ENCODE measurements at places on chromosomes 4 and X.

GRCh38 chrX:98338544-98338943, 1454.8 kb downstream of the RPA4 start:
- no peak for DNase-seq

DNA sequence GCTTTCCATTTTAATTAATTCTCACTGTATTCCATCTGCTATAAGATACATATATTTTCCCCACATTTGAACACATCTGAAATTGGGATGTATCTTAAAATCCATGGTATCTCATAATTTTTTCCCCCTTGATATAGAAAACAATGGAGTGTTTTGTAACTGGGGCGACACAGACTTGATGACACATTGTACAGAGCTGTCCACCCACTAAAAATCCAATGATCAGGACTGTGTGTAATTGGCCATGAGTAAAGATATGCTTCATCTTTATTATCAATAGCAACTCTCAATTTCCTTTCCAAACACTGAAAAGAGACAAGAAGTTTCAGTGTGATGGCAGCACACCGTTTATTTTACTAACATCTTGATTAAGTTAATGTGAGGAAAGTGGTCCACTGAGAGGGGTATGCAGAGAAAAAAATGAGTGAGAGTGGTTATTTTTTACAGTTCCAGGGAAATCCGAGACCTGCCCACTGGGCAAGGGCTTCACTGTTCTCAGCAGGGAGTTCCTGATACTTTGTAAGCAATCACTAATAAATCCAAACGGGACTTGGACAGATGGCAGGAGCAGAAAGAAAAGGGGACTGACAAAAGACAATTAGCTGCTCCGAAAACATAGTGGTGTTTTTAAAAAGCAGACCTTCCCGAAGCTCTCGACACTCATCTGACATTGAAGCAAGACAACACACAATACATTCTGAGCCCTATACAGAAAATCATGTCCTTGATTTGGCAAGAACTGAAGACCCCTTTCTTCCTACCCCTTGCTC, 149.4 kb downstream of the TSPAN5 start:
- DNase-seq, result no peak

DNA sequence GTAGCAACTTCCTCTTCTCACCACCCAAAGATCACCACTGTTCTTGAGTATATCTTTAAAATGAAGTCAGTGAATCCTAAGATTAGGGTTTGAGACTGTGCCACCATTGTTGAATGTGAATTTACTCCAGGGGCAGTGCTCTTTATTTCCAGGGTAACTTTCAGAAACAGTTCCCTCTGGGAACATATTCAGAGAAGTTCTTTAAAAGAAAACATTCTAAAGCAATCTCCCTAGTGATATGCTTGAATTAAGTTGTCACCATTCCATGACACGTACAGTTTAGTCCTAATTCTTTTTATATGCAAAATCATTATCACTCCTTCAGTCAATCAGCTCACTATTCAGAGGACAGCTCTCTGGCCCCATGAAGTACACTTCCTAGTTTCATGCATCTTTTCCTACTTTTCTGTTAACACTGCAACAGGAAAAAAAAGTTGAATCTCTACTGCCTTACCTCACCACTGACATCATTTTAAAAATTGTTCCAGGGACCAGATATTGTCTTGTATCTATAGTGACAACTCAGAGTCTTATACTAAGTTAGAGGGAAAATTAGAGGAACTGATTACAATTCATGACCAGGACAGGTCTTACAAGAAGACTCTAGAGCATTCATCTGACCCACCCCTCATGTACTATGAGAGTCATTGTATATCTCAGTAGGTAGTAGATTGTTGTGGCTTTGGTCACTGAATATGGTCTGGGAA, 49.8 kb downstream of the PARM1 start:
- DNase-seq, result no peak

- DNase-seq, result no peak
These were observed 514.6 kb upstream of the KLHL4 start for GRCh38 chrX:87003031-87003430.

DNA sequence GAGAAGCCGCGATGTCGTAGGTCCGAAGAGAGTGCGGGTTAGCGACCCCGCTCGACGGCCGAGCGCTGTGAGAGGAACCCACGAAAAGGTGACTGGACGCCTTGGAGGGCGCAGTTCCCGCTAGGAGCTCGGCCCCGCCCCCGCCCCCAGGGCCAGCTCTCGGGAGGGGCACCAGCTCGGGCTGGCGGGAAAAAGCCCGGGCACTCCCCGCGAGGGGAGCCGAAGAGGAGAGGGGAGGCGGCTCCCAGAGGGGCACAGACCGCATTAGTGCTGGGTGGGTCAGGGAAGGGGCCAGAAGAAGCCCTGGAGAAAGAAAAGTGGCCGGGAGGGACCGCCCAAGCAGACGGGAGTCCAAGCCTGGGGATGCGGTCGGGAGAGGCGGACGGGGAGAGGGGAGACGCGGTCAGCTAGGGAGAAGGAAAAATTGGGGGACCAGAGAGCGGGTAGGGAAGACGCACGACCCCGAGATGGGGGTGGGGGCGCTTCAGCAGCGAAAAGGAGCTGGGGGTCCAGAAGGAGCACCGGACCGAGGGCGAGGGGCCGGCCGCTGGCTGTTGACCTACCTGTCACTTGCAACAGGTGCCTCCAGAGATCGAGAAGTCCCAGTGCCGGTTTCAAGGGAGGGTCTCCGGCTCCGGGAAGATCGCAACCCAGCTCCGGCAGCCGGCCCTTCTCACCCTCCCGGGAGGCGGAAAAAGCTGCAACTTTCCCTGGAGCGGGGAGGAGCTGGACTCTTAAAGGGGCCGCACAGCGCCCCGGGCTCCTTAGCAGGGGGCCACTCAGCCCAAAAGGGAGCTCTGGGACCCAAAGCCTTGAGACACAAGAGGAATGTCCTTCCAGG, at the start of gene SYTL4:
Gene SYTL4, minus strand, starts transcription at position 681 of the 841 bp plus-strand sequence. CDS start 30,084 bp downstream, outside the sequence.
- peak; percentile 20 for DNase-seq

- no peak for DNase-seq
These were observed 345.3 kb downstream of the SPRY1 start for GRCh38 chr4:123741906-123742305.

DNA sequence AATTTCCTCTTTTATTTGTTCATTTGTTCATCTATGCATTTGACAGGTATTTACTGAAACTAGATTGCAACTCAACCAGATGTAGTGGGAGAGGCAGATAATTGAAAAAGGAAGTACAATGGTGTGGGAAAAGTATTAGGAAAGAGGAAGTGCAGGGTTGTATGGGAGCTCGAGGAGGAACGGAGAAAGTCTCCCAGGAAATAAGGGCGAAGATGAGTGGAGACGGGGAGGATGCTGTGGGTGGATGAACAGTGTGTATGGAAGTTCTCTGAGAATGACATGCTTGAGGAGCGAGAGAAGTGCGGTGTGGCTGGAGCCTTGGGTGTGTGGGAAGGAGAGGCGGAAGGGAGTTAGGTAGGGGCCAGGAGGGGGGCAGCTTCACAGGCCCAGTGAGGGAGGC, 87.5 kb upstream of the DHX15 start:
- no peak for DNase-seq

GRCh38 chrX:131588995-131589394, 45.1 kb downstream of the OR13H1 start:
- DNase-seq, result no peak

- no peak for DNase-seq
These were observed 233.7 kb upstream of the FGF13 start for GRCh38 chrX:138945219-138945618.

All from NCI-H345 (cell line).